MM.1S (cell line): ENCODE measurements at places on chromosomes 7 and 10.

DNA sequence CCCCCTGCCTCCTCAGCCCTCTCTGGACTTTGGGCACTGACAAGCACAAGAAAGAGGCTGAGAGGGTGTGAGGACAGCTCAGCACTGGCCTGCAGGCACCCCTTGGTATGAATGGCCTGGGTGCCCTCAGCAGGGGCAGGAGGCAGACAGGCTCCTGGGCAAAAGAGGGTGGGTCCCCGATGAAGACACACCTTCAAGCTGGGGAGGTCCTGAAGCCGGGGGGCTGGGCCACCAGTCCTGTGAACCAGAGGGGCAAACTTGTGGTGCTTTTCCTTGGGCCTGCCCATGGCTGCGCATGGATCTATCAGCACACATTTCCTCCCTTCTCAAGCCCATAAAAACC lies 22.8 kb downstream of the FAM241B start:
- DNase-seq: no peak

GRCh38 chr10:119233123-119233820 lies 25.9 kb downstream of the GRK5 start:
- DNase-seq: no peak

- DNase-seq: no peak
These were observed 8.8 kb downstream of the AFAP1L2 start for GRCh38 chr10:114395366-114396022.

- DNase-seq: no peak
These were observed at the start of gene SPAG6 for GRCh38 chr10:22345301-22346095. SPAG6 (plus strand) TSS chr10:22345496; CDS start chr10:22345612, 116 bp downstream.

DNA sequence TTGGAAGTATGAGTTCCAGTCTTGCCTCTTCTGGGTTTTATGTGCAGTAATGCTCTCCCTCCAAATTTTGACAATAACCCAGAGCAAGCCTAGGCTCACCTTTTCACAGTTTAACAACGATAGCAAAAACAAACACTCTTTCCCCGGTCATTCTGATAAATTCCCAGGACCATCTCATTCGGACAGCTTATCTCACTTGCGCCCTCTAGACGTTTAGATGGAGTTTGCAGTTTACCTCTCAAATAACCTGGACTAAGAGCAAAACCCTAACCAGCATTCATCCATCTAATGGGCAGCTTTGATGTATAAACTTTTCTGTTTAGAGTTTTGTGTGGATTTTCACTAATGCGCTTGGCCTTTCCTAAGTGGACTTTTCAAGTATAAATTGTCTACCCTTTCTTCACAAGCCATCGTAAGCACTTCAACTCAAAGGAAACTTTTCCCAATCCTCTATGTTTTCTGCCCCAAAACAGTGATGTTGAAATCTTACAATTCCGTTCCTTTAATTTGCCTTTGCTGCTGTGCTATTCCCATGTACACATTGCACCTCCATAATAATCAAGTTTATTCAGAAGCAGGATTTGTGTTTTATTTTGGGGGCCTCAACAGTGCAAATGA lies 114.9 kb downstream of the HDAC9 start:
- DNase-seq: peak; percentile 30

GRCh38 chr10:121270906-121271305 lies 327.3 kb downstream of the FGFR2 start:
- DNase-seq: no peak

GRCh38 chr10:554182-554848 lies 135.2 kb downstream of the DIP2C start:
- no peak for DNase-seq

- no peak for DNase-seq
These were observed 263.6 kb upstream of the LRGUK start for GRCh38 chr7:133863362-133864061.

- no peak for DNase-seq
These were observed 3.1 kb downstream of the CD36 start for GRCh38 chr7:80641548-80641947.

DNA sequence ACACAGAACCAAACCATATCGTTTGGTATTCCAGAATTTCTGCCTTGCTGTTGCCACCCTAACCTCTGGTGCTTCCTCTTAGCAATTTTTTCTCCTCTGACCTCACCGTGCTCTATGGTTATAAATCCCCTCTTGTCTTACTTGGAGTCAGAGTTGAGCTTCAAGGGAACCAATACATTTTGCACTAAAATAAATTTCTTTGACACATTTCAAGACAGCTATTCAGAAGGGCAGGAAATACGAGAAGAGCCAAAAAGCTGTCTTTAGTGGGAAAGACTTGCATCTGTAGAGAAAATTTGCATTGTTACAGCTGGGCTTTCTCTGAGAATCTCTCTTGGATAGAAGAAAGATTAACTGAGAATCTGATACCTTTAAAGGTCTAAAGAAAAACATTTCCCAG lies 14.5 kb upstream of the AKR1C2 start:
- no peak for DNase-seq
